ENCODE measurements at places on chromosomes 11 and 22. TPM values are rescaled to one million over a fixed set of nuclear protein-coding genes. Genes with fewer than 3 reads are reported as not detected.

The TSSK2 gene
- not detected for total RNA-seq

DNA sequence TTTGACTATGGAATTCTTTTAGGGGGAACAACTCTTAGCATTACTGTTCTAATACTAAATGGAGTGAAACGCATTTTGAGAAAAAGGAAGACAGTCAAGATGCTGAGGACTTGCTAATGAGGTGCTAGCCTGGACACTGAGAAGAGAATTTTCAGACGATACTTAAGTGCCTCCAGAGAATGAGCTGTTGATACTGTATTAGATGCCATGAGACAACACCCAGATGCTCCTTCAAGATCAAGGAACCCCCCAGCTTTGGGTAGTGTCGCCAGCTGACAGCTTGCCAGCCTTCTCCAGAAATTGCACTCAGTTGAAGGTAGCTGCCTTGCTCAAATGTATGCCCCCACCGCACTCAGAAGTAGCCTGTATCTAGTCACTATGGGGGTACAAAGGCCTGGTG is 52.5 kb upstream of the SLC36A4 start:
- no peaks in the 10 kb centered on the region for H3K27me3 ChIP-seq
- no peak overlapping the region for H3K4me3 ChIP-seq
- no peaks in the 10 kb centered on the region for H3K4me1 ChIP-seq

- no peak overlapping the region for H3K27ac ChIP-seq
- H3K4me3 ChIP-seq, result no peak overlapping the region
- no peaks in the 10 kb centered on the region for H3K36me3 ChIP-seq
- no peaks in the 10 kb centered on the region for H3K4me1 ChIP-seq
- H3K27me3 ChIP-seq, result no peaks in the 10 kb centered on the region
Observed at GRCh38 chr11:110856996-110857812, 145.0 kb upstream of the ARHGAP20 start.

DNA sequence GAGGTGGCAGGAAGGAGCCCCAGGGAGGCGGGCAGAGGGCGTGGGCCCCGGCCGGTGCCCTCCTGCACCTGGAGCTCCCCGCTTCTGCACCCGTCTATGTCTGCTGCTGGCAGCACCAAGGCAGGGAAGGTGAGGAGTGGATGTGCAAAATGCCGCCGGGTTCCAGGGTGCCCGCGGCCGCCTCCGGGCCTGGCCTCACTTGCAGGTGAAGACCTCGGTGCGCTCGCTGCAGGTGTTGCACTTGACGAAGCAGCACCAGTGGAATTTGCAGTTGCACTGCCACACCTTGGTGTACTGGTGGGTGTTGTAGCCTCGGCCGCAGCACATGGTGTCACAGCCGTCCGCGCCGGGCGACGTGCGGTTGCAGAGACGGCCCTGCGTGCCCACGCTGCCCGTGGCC is 54.3 kb downstream of the WNT7B start:
- peaks cover 48% of the 10 kb centered on the region for H3K4me1 ChIP-seq
- DNase-seq, result no peak
- H3K27ac ChIP-seq, result no peak overlapping the region

The SNRPD3 gene
- 117 TPM for total RNA-seq

GRCh38 chr11:113977701-113978100 is 2.8 kb downstream of the HTR3A start:
- no peak overlapping the region for H3K27ac ChIP-seq
- no peaks in the 10 kb centered on the region for H3K36me3 ChIP-seq

The MMP8 gene
- not detected for total RNA-seq

DNA sequence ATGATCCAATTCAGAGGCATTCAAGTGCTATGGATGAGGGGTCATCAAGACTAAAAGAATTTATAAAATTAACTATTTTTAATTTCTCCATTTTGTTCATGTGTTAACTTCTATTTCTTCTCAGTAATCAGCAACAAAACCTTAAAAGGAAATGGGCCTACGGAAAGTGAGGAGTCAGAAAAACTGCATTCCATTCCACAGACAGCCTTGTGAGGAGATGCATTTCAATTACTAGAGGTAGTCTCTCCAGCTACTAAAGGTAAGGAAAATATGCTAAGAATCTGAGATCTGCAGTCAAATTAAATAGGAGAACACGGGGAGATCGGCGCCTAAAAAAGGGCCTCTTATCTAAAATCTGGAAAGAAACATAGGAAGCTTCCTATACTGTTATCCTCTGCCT is 661.7 kb downstream of the DLG2 start:
- no peak overlapping the region for H3K27ac ChIP-seq

- peaks cover 38% of the 10 kb centered on the region for H3K4me1 ChIP-seq
- no peaks in the 10 kb centered on the region for H3K27me3 ChIP-seq
- peak overlapping the region; percentile 84 for H3K27ac ChIP-seq
- peak; percentile 37 for DNase-seq
- peaks cover 24% of the 10 kb centered on the region for H3K36me3 ChIP-seq
Observed at GRCh38 chr11:103091064-103091800, 728 bp downstream of the DCUN1D5 start.

The STK33 gene
- 5.8 TPM for total RNA-seq

DNA sequence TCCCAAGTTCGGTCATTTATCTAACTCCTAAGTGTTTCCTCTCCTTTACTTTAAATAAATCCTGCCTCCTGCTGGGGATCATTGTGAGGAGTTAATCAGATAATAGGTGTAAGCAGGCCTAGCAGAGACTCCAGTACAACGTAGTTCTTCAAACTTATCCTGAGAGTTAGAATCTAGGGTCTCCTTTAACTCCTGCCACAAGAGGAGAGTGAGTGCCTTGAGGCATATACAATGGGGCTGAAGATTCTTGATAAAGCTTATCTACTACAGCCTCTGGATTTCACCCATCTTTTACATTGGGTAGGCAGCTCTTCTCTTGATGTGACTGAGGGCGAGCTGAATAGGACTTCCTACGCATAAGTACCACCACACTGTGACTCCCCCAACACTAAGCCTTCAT is 3.1 kb upstream of the GALNT18 start:
- H3K36me3 ChIP-seq, result no peaks in the 10 kb centered on the region
- DNase-seq, result no peak
- peaks cover 41% of the 10 kb centered on the region for H3K27me3 ChIP-seq
- H3K4me3 ChIP-seq, result no peak overlapping the region
- H3K27ac ChIP-seq, result no peak overlapping the region

DNA sequence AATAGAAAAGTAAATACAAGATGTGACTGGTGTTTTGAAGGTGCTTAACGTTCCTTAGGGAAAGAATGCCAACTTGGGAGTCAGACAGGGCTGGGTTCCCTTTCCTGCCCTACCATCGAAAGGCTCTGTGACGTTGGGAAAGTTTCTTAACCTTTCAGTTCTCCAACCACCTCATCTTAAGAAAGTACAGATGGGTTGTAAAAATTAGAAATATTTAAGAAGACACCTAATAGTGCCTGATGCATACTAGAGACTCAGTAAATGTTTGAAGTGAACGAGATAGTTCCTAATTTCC is 1.1 kb downstream of the GTPBP1 start:
- H3K4me3 ChIP-seq, result peak overlapping the region; percentile 98
- H3K4me1 ChIP-seq, result peaks cover 51% of the 10 kb centered on the region
- peaks cover 29% of the 10 kb centered on the region for H3K36me3 ChIP-seq

The CCDC89 gene
- total RNA-seq, result 0.28 TPM

The CENPM gene
- total RNA-seq, result 53.8 TPM

DNA sequence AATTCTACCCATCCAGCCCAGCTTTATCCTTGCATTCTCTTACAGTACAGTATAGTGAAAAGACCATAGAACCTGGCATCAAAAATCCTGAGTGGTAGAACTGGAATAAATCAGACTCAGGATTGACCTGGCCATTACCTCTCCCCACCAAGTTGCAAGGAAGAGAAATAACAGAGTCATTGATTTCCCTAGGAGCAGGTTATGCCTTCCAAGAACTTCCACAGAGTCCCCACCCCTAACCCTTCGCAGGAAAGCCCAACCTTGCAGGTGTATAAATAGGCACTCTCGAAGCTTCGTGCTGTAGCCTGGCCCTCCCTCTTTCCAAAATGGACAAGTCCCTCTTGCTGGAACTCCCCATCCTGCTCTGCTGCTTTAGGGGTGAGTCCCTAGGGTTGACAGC is at the start of gene PATE1:
Gene PATE1 (plus strand): TSS at position 301 of the 400 bp plus-strand sequence. CDS start 26 bp downstream, at position 327.
- no peak within 1 kb of the TSS for H3K4me3 ChIP-seq
- no peak within 1 kb of the TSS for H3K27ac ChIP-seq
- no peaks in the 10 kb centered on the region for H3K4me1 ChIP-seq
- no peaks in the 10 kb centered on the region for H3K36me3 ChIP-seq
- peaks cover 37% of the 10 kb centered on the region for H3K27me3 ChIP-seq

The MMP1 gene
- not detected for total RNA-seq

DNA sequence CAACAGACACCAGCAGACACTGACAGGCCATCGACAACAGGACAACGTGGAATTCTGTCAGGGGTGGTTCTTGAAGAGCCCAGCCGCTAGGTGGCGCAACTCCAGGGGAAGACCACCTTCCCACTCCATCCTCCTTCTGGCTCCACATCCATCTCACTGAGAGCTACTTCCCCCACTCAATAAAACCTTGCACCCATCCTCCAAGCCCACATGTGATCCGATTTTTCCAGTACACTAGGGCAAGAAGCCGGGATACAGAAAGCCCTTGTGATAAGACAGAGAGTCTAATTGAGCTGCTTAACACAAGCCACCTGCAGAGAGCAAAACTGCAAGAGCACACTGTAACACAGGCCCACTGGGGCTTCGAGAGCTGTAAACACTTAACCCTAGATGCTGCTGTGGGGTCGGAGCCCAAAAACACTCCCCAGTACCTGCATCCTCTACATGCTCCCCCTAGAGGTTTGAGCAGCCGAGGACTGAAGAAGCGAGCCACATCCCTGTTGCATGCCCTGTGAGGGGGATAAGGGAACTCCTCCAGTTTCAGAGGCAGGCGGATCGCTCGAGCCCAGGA is 11.5 kb upstream of the RAB39A start:
- no peaks in the 10 kb centered on the region for H3K36me3 ChIP-seq
- no peaks in the 10 kb centered on the region for H3K27me3 ChIP-seq
- no peak for DNase-seq
- no peak overlapping the region for H3K4me3 ChIP-seq
- no peak overlapping the region for H3K27ac ChIP-seq

- no peaks in the 10 kb centered on the region for H3K36me3 ChIP-seq
- peaks cover 14% of the 10 kb centered on the region for H3K4me1 ChIP-seq
- no peak overlapping the region for H3K27ac ChIP-seq
- no peak for DNase-seq
Observed at GRCh38 chr22:19811211-19811621, 43.5 kb downstream of the GNB1L start.

- peak overlapping the region; percentile 73 for H3K4me3 ChIP-seq
- no peaks in the 10 kb centered on the region for H3K27me3 ChIP-seq
- peak overlapping the region; percentile 36 for H3K27ac ChIP-seq
Observed at GRCh38 chr11:125063429-125064043, 431 bp downstream of the SLC37A2 start.

DNA sequence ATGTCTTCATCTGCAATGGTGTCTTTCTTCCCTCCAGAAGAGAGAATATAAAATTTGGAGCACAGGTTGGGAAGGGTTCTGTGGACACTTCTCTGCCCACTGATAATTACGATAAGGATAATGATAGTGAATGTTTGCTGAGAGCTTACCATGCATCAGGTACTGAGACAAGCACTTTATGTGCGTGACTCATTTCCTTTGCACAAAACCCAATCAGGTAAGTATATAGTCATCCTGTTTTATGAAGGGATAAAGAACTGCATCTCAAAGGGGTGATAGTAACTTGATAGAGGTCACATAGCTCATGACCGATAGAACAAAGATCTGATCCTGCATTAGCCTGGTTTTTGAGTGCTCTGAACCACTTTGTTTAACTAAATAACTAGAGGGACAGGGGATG is 9.4 kb downstream of the DRD2 start:
- no peak overlapping the region for H3K27ac ChIP-seq
- H3K27me3 ChIP-seq, result peaks cover 43% of the 10 kb centered on the region
- H3K4me3 ChIP-seq, result no peak overlapping the region
- no peaks in the 10 kb centered on the region for H3K4me1 ChIP-seq
- H3K36me3 ChIP-seq, result no peaks in the 10 kb centered on the region
- no peak for DNase-seq

The SLC15A3 gene
- 5.5 TPM for total RNA-seq

The EHF gene
- total RNA-seq, result 85.7 TPM

DNA sequence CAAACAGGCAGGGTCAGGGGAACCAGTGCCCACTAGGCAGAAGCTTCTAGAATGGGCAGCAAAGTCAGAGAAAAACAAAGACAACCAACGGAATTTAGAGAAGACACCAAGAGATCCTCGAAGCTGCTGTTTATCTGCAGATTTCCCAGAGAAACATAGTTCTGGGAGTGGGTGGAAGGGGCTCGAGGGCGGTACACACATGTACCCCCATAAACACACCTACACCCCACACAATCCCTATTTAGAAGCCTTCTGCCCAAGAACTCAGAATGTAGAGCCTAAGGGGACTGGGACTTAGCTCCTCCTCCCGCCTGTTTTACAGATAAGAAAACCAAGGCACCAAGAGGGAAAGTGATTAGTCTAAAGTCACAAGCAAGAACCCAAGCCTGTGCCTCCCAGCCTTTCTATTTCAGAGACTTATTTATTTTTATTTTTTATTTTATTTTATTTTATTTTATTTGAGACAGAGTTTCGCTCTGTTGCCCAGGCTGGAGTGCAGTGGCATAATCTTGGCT is 6.4 kb downstream of the NPTXR start:
- peaks cover 20% of the 10 kb centered on the region for H3K4me1 ChIP-seq
- no peaks in the 10 kb centered on the region for H3K36me3 ChIP-seq
- H3K4me3 ChIP-seq, result no peak overlapping the region
- no peaks in the 10 kb centered on the region for H3K27me3 ChIP-seq
- DNase-seq, result no peak
- no peak overlapping the region for H3K27ac ChIP-seq

The CCDC34 gene
- 33.6 TPM for total RNA-seq

Measured in PC-9 (cell line).